Kidney (tissue), 22 donors: ENCODE measurements at places on chromosomes 6 and 20. TPM values are rescaled to one million over a fixed set of nuclear protein-coding genes. Genes with fewer than 3 reads are reported as not detected.

HLA-DQA2 gene
- total RNA-seq, result 6.4 TPM

MTO1 gene
- 32.8 TPM for total RNA-seq

FOXF2 gene
- 0.44 TPM for total RNA-seq

GRCh38 chr6:157911786-157912185 is 69.9 kb upstream of the SYNJ2 start:
- no peaks in the 10 kb centered on the region for H3K27me3 ChIP-seq
- no peaks in the 10 kb centered on the region for H3K4me1 ChIP-seq
- H3K27ac ChIP-seq, result no peak overlapping the region
- H3K4me3 ChIP-seq, result no peak overlapping the region
- peaks cover 16% of the 10 kb centered on the region for H3K36me3 ChIP-seq
- no peak for DNase-seq

DNA sequence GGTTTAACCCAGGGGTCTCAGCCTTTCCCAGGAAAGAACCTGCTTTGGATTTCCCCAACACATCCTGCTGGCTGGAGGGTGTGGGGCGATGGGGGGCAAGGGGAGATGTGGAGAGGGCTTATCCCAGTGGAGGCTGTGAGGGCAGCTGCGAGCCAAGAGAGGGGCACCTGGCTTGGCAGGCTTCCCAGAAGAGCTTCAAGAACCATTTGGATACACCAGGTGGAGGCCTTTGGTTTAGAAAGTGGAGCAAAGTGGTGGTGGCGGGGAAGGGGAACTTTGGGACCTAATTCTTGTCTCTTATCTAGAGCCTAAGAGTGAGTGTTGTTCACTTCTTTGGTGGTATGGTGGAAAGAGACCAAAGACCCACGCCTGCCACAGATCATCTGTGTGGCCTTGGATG is 12.4 kb downstream of the CD40 start:
- no peaks in the 10 kb centered on the region for H3K4me1 ChIP-seq
- DNase-seq, result no peak
- no peak overlapping the region for H3K27ac ChIP-seq
- H3K36me3 ChIP-seq, result no peaks in the 10 kb centered on the region

- H3K36me3 ChIP-seq, result no peaks in the 10 kb centered on the region
- H3K27ac ChIP-seq, result no peak overlapping the region
- H3K4me1 ChIP-seq, result no peaks in the 10 kb centered on the region
- H3K4me3 ChIP-seq, result no peak overlapping the region
These were observed 102.4 kb downstream of the F13A1 start for GRCh38 chr6:6217855-6218758.
